ENCODE measurements at places on chromosomes 4 and X.

GRCh38 chrX:5748586-5749150 is 480.0 kb downstream of the NLGN4X start:
- DNase-seq, result no peak

DNA sequence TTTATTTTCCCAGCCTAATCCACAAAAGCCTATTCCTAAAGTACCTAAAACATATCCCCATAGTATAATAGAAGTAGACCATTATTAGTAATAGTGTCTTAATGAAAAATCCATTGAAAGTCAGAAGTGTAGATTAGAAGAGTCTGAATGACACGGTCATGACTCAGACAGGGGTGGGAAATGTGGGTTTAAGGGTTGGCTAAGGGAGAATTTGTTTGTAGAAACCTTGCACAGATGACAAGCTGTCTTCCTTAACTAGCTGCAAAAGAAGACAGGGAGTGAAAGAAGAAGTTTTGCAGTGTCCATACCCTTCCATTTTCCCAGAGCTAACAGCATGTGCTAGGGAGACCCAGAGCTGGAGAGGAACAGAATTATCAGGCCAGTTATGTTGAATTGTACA is 242.7 kb upstream of the ETNPPL start:
- DNase-seq, result no peak

- DNase-seq, result no peak
Observed at GRCh38 chrX:104105330-104106262, 6.7 kb upstream of the ZCCHC18 start.

- no peak for DNase-seq
Observed at GRCh38 chr4:75995727-75996126, 5.0 kb upstream of the SDAD1 start.

DNA sequence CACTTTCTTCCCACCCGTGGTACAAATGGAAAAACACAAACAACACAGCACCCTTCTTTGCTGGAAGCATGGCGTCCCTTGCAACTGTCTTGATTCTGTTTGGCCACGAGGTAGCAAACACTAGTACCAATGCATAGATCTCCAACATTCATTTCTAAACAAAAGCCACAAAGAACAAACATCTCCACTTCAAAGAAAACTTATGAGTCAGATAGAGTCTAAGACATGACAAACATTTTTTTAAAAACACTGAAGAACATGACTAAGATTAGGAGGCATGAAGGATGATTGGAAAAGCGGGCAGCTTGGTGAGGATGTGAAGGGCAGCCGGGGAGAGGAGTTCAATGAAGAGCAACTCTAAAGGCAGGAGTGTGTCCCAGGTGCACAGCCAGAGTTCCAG is 197.6 kb upstream of the FAM9B start:
- peak; percentile 16 for DNase-seq

GRCh38 chr4:113026556-113026955 is 22.9 kb upstream of the ANK2 start:
- DNase-seq, result no peak

- DNase-seq, result no peak
Observed at GRCh38 chrX:134004084-134004483, 18.7 kb upstream of the GPC3 start.

GRCh38 chrX:39204353-39204752 is 403.1 kb downstream of the MID1IP1 start:
- DNase-seq, result no peak

DNA sequence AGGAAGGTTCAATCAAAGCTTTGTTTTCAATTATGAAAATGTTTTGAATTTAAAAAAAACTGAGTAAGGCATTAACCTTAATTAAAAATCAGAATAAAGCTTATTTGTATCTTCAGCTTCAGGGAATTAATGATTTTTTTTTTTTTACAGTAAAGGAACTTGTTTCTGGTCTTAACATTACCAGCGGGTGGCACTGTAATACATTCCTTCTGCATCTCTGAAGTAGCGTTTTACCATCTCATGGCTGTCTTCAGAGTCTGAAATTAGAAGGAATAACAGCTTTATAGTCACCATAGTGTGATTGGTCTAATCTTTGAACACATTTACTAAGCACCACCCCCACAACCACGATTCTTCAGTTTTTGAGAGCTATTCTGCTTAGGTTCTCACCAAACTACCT is 102.6 kb downstream of the IL1RAPL2 start:
- no peak for DNase-seq

- DNase-seq, result no peak
Observed at GRCh38 chr4:10438924-10439323, 18.3 kb downstream of the ZNF518B start.

- no peak for DNase-seq
Observed at GRCh38 chrX:133999031-133999705, 13.8 kb upstream of the GPC3 start.

DNA sequence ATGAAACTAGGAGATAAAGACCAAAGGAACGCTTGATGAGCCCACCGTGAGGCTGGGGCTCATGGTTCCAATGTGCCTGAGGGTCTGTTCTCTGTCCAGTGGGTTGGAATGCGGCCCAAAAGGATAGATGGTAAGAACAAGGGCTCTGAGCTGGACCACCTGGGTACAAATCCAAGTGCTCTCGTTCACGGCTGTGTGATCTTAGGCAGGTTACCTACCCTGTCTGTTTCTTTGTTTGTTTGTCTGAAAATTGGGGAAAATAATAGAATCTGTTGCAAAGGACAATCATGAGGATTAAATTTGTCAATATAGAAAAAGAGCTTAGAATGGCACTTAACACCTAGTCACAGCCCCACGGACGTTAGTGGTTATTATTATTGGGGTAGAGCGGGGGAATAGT is 36.0 kb downstream of the SMIM20 start:
- DNase-seq, result no peak

DNA sequence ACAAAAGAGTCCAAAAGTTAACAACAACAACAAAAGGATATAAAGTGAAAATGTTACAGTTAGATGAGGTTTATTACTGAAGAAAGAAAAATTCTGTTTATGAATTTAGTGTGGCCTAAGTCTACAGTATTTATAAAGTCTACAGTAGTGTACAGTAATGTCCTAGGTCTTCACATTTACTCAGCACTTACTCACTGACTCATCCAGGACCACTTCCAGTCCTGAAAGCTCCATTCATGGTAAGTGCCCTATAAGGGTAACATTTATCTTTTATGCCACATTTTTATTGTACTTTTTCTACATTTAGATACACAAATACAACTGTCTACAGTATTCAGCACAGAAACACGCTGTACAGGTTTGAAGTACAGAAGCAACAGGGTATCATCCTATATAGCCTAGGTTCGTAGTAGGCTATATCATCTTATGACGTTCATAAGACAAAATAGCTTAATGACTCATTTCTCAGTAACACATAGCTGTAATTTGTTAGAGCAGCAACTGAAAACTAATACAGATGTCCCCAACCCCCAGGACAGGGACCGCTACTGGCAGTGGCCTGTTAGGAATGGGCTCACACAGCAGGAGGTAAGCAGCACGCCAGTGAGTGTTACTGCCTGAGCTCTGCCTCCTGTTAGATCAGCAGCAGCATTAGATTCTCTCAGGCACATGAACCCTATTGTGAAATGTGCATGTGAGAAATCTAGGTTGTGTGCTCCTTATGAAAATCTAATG is 61.3 kb downstream of the CENPC start:
- DNase-seq, result no peak

DNA sequence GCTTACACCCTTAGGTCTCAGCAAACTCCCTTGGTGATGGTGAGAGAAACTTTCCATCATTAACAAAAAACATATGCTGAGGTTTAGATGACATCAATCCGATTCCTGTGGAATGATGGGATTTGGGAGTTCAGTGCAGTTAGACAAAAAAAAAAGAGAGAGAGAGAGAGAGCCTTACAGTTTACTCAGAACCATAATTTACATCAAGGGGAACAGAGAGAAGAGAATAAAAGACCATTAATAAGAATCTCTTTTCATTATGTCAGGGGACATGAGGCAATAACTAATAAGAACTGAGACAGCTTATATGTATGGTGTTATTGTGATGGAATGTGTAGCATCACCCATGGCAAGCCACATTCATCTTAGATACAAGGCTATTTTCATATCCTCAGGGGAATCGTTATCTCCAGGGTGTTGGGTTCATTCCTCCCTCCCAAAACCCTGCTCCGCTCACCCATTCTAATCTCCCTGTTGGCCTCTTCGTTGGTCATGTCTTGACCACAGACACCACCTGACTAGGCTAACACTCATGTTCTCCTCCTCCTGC is 175.7 kb upstream of the MXRA5 start:
- DNase-seq, result no peak

- no peak for DNase-seq
Observed at GRCh38 chrX:13691841-13692371, 3.0 kb downstream of the RAB9A start.

- peak; percentile 70 for DNase-seq
Observed at GRCh38 chr4:76147454-76148141, 599 bp downstream of the NUP54 start.

DNA sequence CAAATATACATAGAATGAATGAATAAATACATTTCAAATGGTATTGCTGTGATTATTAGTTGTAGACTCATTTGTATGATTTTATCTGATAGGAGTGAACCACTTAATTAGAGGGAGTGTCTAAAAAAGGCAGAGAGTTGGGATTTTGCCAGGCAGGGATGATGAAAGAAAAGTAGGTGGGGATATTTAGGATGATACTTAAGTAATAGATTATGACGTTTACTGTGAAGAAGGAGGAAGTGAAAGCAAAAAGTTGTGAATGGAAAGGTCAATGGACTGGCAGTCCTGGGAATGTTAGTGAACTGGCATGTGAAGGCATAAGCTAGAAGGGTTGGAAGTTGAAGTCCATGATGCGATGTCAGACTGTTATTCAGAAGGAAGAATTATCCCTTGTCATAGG is 917.1 kb downstream of the RAPGEF2 start:
- no peak for DNase-seq

Data from activated CD4-positive, alpha-beta memory T cell treated with anti-CD3 and anti-CD28 coated beads for 36 hours (primary cell).